ENCODE measurements at places on chromosomes 12 and 14.

- DNase-seq: no peak
Observed at GRCh38 chr12:57133916-57134315, 5.6 kb downstream of the LRP1 start.

DNA sequence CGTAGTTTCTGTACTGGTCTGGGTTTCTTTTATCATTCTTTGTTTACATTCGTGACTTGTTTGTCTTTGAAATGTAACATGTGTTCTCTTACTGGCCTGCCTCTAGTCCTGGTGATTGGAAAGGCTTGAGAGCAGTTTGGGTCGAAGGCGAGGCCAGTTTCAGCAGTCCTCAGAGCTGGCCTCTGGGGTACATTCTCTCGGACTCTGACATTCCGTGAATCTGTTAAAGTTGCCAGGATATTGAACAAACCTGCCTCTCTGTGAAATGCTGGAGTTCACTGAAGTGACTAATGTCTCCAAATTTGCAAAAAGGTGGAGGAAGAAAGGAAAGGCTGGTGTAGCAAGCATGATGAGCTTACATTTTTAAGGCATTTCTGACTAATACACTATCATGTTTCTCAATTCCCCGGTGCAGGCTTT, 1.5 kb downstream of the PLEKHA5 start:
- DNase-seq: no peak

DNA sequence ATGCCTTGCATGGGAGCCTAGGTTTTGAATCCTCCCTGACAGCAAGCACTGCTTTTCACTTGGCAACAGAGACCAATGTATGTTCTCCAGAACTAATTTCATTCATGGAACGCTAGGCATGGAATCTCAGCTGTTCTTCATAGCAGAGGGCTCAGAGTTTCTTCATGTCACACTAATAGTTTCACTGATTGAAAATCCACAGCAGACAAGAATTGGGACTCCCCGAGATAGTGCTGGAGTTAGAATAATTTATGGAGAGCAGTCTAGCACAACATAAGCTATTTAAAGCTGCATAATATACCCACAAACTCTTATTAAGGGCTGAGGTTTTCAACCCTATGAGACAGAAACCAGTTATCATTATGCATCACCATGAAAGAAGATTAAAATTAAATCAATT, 342.5 kb downstream of the TMEM132D start:
- no peak for DNase-seq

- DNase-seq: no peak
Observed at GRCh38 chr12:130214686-130215395, 52.6 kb downstream of the FZD10 start.

DNA sequence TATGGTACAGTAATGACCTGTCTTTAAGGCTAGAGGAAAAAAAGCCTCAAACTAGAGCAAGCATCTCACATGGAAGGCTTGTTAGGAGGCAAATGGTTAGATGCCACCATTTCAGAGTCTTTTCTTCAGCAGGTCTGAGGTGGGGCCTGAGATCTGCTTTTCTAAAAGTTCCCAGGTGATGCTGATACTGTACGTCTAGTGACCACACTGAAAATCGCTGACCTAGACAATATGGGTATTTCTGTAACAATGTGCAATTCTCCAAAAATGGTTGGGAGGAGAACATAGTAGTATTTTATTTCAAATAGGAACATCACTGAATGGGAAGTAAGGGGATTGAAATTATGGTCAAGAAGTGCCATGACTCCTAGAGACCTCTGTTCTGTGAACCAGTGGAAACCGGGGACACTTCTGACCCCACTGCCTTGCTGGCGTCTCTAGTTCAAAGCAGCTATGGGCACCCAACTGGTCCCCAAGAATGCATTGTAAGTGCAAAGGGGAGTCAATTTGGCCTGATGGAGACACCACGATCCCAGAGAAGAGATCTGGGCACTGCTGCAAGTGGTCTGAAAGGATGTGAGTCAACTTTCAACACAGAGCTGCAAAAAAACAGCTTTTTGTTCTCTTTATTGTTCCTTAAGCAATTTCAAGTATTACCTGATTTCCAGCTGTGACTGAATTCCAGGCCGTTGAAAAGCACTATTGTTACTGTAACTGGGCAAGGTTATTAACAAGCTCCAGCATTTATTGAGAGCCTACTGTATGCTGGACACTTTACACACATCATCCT, 54.4 kb upstream of the PLEKHG7 start:
- DNase-seq: no peak

- no peak for DNase-seq
Observed at GRCh38 chr12:31026202-31026601, 47.5 kb upstream of the DDX11 start.

DNA sequence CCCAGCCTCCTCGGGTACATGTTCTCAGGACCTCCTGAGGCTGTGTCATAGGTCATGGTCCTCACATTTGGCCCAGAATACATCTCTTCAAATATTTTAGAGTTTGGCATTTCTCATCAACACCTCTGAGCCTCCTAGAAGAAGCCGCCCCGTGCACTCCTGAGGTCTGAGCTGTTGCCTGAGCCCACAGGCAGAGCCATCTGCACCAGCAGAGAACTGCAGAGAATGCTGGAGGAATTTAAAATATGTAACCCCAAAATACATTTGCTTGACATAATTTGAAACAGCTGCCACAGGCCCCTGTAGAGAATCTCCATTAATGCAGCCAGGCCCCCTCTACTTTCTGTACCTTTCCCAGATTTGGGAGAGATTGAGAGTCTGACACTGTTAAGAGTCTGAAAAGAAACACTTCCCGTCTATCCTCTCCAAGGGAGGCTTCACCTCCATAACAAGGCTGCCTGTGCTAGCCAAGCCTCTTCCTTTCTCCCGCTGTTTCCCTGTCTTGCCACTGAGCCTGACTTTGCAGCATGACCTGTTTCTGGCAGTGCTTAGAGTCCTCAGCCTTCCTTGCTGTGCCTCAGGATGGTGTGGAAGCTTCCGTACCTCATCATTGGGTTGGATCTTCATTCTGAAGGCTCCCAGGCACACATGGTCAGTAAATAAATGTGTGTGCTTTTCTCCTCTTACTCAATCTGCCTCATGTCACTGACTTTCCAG, 95.4 kb upstream of the SFSWAP start:
- DNase-seq: no peak

- no peak for DNase-seq
Observed at GRCh38 chr12:118119449-118119879, 15.7 kb upstream of the VSIG10 start.

GRCh38 chr12:97300891-97301290, 161.7 kb upstream of the RMST start:
- no peak for DNase-seq

DNA sequence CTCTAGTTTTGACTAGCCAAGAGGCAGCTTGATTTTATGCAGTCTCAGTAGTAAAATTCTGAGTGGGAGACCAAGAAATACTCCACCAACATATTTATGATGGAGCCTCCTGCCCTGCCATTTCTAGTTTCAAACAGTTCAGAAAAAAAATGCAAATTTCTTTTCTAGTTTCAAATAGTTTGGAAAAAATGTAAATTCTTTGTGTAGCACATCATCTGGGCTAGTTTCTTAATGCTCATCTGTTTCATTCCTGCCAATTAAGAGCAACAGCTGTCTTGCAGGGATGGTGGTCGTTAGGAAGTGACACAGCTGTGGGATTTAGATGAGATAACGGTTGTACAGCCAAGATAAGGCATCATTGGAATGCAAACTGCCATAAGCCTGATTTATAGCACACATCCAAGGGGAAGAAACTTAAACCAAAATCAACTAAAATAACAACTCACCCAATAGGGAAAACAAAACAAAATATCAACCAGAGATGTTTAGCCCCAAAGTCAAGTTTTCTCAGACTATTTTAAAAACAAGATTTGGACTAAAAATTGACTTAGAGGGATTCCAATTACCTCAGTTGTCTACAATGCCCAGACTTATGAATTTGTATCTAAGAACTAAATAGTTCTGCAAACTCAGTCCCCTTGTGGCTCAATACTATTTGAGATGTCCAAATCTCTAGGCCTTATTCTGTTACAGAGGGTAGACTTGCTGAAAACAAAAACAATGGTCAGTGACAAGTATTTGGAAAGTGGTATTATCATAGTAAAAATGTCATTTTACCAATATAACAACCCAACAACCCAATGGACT, 291.3 kb upstream of the ATP2B1 start:
- DNase-seq: no peak

DNA sequence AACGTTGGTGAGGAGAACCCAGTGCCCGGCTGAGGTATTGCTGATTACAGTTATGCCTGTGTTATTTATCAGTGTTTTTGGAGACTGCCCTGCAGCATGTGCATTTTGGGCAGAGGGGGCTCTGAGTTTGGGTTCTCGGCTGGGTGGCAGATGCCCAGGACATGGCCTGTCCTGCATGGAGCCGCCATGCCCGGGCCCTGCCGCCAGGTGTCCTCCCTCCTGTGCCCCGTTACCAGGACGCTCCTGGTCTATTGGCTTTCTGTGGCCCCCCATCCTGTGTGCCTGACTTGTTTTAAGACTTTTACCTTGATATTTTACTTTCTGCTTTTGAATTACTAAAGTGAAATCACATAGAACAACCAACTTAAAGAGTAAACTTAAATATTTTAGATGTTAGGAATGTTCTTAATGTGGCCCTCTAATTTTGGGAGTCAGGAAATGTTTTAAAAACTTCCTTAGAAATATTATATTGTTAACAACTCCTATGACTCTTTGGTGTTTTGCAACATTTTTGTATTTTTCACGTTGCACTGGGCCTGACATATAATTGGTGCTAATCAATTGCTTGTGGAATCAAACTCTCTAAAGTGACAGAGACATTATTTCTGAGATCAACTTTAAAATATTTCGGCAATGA, 51.8 kb downstream of the PRIMA1 start:
- no peak for DNase-seq

DNA sequence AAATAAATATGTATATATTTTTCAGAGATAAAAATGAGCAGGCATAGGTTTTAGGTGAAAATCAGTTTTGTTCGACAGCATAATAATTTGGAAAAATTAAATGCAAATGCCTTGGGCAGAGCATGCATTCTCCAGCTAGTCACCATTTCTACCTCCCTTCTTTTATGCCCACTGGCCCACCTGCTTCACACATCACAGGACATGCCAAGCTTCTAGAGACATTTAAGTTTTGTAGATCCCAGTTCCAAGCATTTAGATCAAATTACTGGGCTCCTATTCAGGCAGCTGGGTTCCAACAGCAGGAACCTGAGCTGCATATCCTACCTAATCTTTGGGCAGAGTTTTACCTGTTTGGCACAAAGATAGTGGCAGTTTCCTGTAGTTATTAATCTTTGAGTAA, 67.6 kb upstream of the SLC38A4 start:
- no peak for DNase-seq

- no peak for DNase-seq
Observed at GRCh38 chr12:79655036-79655435, 35.7 kb downstream of the PAWR start.

GRCh38 chr12:109997393-109997792, 1.2 kb upstream of the GIT2 start:
- DNase-seq: no peak

GRCh38 chr12:85747941-85748495, 88.2 kb downstream of the RASSF9 start:
- no peak for DNase-seq

- peak; percentile 55 for DNase-seq
Observed at GRCh38 chr12:53596920-53597363, 29.2 kb downstream of the ATF7 start.

- no peak for DNase-seq
Observed at GRCh38 chr12:64621257-64621942, 11.1 kb downstream of the RASSF3 start.

- DNase-seq: no peak
Observed at GRCh38 chr12:113845900-113846674, 120.0 kb downstream of the RBM19 start.

Data from HFF-Myc (cell line).